ENCODE measurements at places on chromosomes 12 and 14.

GRCh38 chr12:3973973-3974644, 100.9 kb upstream of the PARP11 start:
- no peak for DNase-seq

- DNase-seq = no peak
These were observed 26.2 kb downstream of the BCL11B start for GRCh38 chr14:99245564-99246511.

- no peak for DNase-seq
These were observed 377.1 kb downstream of the SLC16A7 start for GRCh38 chr12:59972905-59973304.

- no peak for DNase-seq
These were observed 7.5 kb downstream of the SLC25A29 start for GRCh38 chr14:100298551-100299237.

- no peak for DNase-seq
These were observed 3.7 kb upstream of the PNMA1 start for GRCh38 chr14:73717711-73718417.

GRCh38 chr14:22400655-22401259, 188.3 kb downstream of the DAD1 start:
- no peak for DNase-seq

- no peak for DNase-seq
These were observed 367.4 kb upstream of the TBX3 start for GRCh38 chr12:115051378-115051777.

DNA sequence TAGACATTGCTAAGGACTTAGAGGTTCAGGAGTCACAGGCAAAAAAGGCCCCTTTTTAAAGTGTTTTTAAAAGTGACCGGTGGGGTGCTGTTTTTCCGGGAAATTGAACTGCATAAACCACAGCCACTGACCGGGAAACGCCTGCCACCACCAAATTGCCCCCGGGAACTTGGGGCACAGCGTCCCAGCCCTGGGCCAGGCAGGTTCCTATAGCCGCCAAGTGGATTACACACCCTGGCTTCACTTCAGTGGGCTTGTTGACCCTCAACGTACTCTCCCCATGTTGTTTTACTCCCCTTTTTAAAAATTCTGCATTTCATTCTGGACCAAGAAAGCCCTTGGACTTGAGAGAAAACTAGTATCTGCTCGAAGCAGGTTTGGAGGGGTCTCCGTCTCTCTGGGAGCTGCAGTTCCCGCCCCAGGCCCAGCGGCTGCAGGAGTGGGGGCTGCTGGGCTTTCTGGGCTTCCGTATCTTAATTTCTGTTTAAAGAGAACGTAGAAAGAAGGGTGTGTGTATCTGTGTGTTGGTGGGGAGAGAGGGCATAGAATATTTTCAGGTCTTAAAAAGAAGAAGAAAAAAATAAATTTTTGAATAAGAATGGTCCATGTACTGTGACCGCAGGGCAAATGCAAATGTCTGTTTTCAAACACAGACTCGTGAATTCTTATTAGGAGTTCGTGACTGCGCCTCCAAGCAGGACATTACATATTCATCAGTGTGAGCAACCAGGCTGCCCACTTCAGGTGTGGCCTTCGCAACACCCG, 82.9 kb downstream of the PAPOLA start:
- DNase-seq = peak; percentile 47

DNA sequence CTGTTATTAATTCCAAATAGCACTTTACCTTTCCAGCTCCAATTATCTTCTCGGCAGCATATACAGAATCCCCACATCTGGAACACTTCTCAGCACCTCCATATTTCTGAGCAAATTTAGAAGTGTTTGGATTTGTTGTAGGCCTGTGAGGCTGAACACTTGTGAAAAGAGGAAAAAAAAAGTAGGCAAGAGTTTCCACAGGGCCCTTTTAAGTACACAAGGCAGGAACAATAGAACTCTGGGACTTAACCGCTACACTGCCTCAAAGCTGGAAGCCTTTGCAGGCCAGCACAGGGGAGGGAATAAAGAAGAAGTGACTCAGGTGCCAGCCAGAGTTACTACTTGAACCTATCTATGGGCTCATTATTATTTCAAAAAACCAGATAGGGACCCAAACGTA, 18.6 kb downstream of the CSRP2 start:
- no peak for DNase-seq

- DNase-seq = no peak
These were observed 2.1 kb upstream of the SERPINA1 start for GRCh38 chr14:94390372-94391086.

DNA sequence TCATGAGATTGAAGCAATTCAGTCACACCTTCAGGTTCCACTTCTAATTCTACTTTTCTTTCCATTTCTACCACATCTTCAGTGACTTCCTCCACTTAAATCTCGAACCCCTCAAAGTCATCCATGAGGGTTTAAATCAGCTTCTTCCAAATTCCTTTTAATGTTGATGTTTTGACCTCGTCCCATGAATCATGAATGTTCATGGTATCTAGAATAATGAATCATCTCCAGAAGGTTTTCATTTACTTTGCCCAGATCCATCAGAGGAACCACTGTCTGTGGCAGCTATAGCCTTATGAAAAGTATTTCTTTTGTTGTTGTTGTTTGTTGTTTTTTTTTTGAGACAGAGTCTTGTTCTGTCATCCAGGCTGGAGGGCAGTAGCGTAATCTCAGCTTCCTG, 7.6 kb downstream of the RXYLT1 start:
- no peak for DNase-seq

DNA sequence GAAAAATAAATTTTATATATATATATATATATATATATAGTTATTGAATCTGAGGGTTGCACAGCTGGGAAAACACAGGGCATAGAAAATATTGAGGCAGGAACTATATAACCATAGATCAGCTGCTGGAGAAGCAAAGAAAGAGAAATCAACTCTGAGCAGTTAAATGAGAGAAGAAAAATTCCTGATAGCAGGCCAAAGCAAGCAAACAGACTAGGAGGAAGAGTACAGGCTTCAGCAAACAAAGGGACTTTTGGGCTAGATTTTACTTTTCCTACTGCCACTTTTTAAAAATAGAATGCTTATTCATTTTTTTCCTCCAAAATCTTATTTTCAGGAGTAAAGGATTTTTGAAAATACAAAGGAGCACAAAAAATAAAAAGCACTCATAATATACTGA, 216.0 kb upstream of the PRKD1 start:
- DNase-seq = no peak

- no peak for DNase-seq
These were observed 44.8 kb downstream of the GCH1 start for GRCh38 chr14:54857830-54858269.

- DNase-seq = no peak
These were observed 4.8 kb upstream of the AVIL start for GRCh38 chr12:57823131-57823907.

- DNase-seq = peak; percentile 18
These were observed 8.5 kb upstream of the RFLNA start for GRCh38 chr12:124286414-124286813.

- DNase-seq = no peak
These were observed 396.7 kb upstream of the OR4E1 start for GRCh38 chr14:22070119-22070982.

DNA sequence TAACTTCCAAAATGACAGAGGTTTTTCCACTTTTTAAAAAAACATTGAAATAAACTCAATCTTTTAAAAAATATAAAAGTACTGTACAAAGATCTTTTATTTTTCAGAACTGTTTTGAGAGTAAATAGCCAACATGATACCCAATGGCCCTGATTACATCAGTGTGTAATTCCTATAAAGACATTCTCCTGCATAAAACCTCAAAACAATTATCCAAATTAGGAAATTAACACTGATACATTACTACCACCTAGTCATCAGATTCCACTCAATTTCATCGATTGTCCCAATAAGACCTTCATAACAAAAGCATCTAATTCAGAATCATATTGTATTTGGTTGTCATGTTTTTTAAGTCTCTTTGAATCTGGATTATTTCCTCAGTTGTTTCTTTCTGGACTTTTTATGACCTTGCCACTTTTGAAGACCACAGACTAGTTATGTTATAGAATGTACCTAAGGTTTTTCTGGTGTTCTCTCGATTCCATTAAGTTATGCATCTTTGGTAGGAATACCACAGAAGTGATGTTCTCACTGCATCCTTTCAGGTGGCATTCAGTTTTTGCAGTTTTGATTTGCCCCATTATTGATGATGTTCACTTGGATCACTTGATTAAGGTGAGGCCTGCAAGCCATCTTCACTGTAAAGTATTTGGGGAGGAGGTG, 4.0 kb upstream of the YEATS4 start:
- DNase-seq = no peak

GRCh38 chr12:55673638-55674037, 34.1 kb downstream of the ITGA7 start:
- DNase-seq = no peak

- no peak for DNase-seq
These were observed 104.1 kb upstream of the PPP4R3A start for GRCh38 chr14:91614187-91614586.

All from NCI-H526 (cell line).